Forelimb muscle (tissue), 1 donor: ENCODE measurements at places on chromosomes 16 and 17. TPM values are rescaled to one million over a fixed set of nuclear protein-coding genes. Genes with fewer than 3 reads are reported as not detected.

The TM4SF5 gene
- polyA plus RNA-seq: not detected

The PRSS27 gene
- polyA plus RNA-seq: 1.4 TPM

The SDR42E1 gene
- polyA plus RNA-seq: 0.44 TPM

DNA sequence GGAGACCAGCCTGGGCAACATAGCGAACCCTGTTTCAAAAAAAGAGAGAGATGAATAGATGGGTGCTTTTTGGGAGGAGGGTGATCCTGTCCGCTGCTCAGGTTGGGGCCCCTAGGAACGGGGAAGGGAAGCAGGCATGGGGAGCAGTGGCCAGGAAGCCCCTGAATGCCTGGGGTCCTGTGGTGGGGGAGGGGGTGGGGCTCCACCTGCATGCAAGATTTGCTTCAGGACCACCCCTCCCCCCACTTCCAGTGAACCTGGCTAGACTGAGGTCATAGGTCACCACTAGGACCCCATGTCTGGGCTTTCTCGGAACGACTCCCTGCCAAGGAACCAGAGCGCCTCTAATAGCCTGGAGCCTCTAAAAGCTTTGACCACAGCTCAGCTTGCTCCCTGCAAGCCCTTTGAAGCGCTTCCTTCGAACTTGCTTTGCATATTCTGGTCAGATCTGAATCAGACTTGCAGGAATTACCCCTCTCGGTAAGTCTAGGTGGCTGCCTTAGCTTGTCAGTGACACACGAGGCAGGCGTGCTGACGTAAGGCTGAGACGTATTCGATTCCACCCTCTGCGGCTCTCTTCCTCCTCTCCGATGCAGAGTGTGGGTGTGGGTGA lies 3.7 kb downstream of the SOCS3 start:
- no peak for DNase-seq

DNA sequence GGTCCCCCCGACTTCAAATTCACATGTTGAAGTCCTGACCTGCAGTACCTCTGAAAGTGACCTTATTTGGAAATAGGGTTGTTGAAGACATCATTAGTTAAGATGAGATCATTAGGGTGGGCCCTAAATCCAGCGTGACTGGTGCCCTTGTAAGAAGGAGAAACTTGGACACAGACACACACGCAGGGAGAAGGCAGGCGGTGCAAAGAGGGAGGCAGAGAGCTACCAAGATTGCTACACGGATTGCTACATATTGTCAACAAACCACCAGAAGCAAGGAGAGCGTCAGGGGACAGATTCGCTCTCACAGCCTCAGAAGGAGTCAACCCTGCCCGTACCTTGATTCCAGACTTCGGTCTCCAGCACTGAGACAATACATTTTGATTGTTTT lies 6.8 kb upstream of the WBP2 start:
- DNase-seq: no peak
